ENCODE measurements at places on chromosomes 12 and 14.
A peak's percentile ranks its signal among the peaks of the same experiment; 100 is the strongest.

DNA sequence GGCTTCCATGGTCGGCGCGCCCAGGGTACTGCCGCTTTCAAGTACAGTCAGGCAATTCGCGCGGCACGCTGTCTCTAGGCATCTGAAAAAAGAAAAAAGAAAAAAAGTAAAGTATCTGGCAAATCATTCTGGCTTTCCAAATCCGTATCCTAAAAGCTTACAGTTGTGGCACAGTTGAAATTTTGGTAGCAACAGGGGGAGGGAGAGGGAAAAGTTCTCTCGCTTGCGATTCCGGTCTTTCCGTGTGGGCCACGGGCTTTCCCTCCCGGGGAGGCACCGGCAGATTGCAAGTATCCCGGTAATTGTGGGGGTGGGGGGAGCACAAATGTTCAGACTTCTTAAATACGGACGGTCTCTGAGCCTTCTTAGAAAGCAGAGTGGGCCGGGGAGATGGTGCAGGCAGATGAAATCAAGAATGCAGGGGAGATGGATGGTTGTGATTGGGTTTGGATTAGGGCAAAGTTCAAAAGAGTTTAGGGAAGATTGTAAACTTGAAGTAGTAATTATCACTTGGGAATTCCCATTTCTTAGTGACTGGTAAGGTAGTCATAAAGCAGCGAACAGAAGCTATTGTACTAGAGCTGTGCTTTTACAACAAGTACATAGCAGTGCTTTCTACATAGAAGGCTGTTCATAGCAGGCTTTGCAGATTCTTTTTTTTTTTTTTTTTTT lies 1.2 kb downstream of the SOCS2 start:
- DNase-seq: peak; percentile 55

DNA sequence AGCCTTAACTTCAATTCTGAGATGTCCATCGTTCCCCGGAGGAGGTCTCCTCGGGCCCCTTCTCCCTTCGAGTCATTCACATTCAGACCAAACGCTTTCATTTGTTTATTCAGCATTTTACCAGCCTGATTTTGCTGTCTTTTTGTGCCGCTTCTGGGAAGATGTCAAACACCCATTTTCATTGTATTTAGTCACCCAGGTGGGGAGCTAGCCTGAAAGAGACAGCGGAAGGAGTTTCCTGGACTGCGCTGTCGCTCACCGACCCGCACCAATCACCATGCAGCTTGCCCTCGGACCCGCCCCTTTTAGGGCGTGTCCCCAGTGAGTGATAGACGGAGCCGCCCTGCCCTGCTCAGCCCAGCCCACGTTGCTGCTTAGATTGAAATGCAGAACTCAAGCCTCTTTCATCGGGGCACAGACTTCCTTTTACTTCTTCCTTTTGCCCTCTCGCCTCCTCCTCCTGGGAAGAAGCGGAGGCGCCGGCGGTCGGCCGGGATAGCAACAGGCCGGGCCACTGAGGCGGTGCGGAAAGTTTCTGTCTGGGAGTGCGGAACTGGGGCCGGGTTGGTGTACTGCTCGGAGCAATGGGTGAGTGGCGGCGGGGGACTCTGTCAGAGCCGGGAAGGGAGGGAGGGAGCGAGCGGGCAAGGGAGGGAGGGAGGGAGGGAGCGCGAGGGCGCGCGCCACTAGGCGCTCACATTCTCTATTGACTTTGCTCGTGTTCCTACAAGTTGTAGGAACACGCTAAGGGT lies at the start of gene PAX9:
PAX9 (plus strand) TSS at position 355 of the 752 bp plus-strand sequence; CDS start at position 585, 230 bp downstream.
- DNase-seq: peak; percentile 49

DNA sequence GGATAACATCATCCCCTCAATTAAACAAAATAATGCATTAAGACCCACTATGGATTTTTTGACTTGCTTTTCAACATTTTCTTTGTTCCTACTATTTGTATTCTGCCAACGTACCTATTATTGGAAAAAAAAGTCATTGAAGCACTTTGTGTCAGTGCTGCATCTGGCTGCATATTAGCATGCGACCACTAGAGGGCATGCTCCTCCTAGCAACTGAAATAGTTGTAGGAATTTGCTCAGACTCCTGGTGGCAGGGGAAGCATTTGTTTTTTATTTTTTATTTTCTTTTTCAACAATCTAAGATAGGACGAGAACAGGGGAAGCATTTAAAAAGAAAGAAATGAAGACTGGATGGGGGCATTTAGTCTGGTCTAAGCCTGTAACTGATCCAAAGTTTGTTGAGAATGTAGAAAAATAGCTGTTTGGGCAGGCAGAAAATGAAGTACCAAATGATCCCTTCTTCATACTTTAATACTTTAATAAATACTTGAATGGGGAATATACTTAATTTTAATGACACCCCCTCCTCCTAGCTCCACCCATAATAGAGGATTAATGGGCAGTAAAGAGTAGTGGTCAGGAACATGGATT lies 14.5 kb upstream of the CLEC4A start:
- peak; percentile 94 for DNase-seq

- no peak for DNase-seq
Observed at GRCh38 chr12:92331383-92331782, 185.7 kb upstream of the BTG1 start.

- no peak for DNase-seq
Observed at GRCh38 chr14:69373104-69373503, 25.0 kb downstream of the ERH start.

GRCh38 chr12:27333403-27334009 lies 870 bp downstream of the BMAL2 start:
- peak; percentile 86 for DNase-seq

DNA sequence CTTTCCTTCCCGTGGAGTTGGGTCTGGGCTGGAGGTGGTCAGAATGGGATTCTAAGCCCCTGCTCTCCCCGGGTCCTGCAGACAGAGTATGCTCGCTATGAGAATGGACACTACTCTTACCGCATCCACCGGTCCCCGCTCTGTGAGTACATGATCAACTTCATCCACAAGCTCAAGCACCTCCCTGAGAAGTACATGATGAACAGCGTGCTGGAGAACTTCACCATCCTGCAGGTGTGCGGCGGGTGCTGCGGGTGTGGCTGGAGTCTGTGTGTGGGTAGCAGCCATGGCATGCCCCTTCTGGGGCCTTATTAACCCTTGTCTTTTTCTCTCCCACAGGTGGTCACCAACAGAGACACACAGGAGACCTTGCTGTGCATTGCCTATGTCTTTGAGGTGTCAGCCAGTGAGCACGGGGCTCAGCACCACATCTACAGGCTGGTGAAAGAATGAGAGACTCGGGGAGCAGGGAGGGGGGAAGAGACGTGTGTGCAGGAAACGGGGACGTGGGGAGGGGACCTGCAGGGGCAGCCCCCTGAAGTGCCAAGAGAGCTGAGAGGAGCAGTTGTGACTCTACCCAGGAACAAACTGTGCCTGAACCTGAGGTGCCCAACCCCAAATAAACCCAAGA lies 37.0 kb upstream of the TSPAN9 start:
- DNase-seq: no peak

DNA sequence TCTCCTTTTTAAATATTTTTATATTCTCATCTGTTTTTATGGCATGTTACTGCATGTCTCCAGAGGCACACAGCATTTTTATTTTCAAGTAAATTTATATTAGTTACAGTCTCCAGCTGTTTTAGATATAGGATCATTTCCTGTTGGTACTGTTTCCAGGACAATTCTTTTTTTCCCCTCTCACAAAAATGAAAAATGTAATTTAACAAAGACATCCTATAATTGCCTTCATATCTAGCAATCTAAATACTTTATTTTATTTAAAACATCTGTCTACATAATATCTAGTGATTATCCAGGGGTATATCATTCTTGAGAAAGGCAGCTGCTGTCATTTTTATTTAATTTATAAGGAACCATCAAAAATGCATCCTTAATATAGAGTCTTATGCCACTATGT lies 272.4 kb upstream of the NPAS3 start:
- DNase-seq: no peak

- DNase-seq: no peak
Observed at GRCh38 chr12:118866346-118866745, 115.0 kb upstream of the SRRM4 start.

DNA sequence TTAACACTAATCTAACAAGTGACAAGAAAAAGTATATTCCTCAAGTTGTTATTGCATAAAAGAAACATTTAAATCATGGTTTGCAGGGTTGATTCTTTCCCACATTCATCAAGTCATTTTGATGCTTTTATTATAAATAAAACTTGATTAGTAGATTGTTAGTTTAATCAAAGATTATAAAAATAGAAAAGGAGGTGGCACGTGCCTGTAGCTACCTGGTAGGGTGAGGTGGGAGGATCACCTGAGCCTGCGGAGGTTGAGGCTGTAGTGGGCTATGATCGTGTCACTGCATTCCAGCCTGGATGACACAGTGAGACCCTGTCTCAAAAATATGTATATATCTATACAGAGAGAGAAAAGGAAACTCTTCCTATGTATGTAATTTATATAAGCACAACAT lies 433.2 kb upstream of the RGS6 start:
- no peak for DNase-seq

DNA sequence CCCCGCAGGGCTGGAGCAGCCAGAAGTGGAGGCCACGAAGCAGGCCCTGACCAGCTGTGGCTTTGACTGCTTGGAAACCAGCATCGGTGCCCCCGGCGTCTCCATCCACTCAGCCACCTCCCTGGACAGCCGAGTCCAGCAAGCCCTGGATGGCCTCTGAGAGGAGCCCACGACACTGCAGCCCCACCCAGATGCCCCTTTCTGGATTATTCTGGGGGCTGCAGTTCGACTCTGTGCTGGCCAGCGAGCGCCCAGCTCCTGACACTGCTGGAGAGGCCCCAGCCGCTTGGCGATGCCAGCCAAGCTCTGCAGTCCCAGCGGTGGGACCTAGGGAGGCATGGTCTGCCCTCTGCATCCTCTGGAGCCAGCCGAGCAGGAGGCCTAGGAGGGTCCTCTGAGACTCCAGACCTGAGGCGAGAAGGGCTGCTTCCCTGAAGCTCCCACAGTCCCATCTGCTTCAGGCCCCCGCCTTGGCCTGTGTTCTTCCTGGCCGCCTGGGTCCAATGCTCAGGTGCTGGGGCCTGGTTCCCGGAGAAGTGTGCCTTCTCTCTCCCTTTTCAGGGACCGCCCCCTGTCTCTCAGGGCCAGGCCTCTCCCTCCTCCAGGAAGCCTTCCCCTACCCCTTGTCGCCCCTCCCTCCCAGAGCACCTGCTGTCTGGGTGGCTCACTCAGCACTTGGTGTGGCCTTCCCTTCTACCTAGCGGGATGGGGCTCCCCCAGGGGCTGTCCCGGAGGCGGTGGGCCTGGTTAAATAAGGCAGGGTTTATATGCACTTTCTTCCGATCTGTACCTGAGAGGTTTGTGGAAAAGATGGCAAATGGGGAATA lies 23.0 kb downstream of the MVK start:
- DNase-seq: no peak

DNA sequence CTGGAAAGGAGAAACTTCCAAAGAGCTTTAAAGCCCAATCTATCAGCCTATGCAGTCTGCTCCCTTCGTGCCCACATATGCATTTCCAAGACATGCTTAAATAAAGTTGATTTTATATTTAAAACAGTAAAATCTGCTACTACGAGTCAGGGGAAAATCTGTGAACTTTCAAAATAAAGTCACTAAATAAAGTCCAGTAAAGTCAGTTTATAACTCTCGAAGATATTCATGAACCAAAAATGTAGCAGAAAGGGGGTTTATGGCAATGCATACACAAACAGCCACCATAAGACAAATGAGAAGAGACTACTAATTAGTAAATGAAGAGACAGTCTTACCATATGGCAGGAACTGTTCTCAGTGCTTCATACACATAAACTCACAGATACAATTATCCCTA lies 19.7 kb downstream of the AREL1 start:
- DNase-seq: no peak

- DNase-seq: no peak
Observed at GRCh38 chr12:114320101-114320500, 85.8 kb downstream of the TBX5 start.

DNA sequence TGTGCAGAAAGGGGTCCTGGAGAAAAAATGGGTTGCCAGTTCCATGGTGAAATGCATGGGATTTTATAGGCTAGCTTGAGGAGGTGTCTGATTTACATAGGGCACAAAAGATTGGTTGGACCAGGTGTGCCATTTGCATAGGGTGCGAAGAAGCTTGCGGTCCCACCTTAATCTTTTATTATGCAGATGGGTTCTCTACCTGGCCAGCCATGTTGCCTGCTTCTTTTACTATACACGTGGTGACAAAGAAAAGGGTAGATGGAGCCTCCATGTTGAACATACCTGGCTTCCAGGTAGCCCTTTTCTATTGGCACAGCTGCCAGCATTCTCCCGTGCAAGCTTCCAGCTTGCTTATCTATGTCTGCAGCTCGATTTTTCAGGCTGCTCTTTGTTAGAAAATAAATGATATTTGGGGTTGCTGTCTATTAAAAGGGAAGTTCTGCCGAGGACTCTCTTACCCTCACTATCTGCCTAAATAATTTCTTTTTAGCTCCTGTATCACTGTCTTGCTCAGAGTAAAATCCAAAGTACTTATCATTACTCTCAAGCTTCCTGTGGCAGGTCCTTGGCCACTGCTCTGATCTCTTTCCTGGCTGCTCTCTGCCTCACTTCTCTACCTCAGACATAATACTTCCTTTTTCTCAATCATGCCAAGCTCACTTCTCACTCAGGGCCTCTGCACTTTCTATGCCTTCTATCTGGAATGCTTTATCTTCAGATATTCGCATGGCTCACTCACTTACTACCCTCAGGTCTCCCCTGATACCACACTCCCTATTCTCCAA lies 216.0 kb upstream of the DAAM1 start:
- DNase-seq: no peak

- DNase-seq: peak; percentile 45
Observed at GRCh38 chr14:75523771-75524171, 1.5 kb downstream of the BATF start.

GRCh38 chr12:9760699-9761418 lies at the start of gene CD69:
TSS of gene CD69 (minus strand) at chr12:9760901. CDS start at chr12:9760820, 81 bp downstream.
- DNase-seq: peak; percentile 74

DNA sequence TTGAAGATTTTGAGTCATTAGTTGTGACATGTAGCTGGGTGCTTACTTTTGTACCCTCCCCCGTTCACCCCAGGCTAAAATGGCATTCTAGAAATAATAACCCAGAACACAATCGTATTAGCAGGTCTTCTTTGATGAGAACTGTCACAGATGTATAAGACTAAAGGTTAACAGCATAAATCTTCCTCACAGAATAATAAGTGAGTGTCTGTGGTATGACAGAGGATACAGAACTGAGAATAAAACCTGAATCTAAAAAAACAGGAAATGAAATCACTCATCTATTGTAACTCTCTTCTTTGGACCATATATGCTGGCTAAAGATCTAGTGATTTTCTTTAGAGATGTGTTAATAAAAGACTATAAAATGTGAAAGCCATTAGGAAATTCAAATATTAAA lies 746.6 kb downstream of the LRFN5 start:
- DNase-seq: no peak

GRCh38 chr14:55387121-55387520 lies 24.5 kb downstream of the ATG14 start:
- no peak for DNase-seq

DNA sequence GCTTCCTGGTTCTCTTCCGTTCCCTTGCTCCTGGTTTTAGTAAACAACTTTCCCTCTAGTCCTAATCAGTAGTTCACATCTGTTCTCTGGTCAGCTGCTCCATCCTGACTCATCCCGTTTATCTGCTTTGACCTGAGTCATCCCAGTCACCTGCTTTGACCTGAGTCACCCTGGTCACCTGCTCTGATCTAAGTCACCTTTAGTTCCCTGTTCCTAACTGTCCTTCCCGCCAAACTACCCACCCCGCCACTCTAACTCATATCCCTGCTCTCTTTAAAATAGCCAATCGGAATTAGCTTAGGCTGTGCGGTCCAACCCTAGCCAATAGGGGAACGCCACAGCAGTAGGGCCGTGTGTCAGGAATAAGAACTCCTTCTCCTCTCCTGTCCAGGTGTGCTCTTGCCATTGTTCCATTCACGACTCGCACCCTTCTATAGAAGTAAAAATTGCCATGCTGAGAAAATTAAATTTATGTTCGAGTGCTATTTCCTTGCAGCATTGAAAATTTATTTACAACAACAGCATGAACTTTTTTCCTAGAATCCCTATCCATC lies 3.1 kb upstream of the ANKRD33 start:
- no peak for DNase-seq
